T-helper 17 cell (primary cell): ENCODE measurements at places on chromosomes 1 and 21.
A peak's percentile ranks its signal among the peaks of the same experiment; 100 is the strongest.

GRCh38 chr1:23567996-23568607 is 8.8 kb upstream of the ID3 start:
- no peak for DNase-seq

GRCh38 chr1:42420121-42420520 is 35.7 kb downstream of the ZMYND12 start:
- no peak for DNase-seq

- DNase-seq, result no peak
Measured at GRCh38 chr1:53368314-53369033, 40.6 kb upstream of the LRP8 start.

DNA sequence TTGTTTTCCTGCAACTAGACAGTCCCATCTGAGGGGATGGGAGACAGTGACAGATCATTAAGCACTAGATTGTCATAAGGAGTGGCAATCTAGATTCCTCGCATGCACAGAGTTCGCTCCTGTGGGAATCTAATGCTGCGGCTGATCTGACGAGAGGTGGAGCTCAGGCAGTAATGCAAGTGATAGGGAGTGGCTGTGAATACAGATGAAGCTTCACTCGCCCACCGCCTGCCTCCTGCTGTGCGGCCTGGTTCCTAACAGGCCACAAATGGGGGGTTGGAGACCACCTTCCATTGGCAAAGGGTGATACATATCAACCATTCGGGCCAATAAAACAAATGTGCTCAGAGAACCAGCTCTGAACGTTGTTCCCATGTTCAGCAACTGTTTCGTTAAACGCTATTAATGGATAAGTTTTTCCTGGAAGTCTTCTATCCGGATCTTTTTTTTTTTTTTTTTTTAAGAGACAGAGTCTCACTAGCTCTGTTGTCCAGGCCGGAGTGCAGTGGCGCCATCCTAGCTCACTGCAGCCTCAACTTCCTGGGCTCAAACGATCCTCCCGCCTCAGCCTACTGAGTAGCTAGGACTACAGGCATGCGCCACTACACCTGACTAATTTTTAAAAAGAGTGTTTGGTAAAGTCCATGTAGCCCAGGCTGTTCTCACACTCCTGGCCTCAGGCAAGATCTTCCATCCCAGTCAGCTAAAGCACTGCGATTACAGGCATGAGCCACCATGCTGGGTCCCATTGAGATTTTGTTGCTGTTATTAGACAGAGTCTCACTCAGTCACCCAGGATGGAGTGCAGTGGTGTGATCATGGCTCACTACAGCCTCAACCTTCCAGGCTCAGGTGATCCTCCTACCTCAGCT is 8.7 kb upstream of the RSRP1 start:
- no peak for DNase-seq

DNA sequence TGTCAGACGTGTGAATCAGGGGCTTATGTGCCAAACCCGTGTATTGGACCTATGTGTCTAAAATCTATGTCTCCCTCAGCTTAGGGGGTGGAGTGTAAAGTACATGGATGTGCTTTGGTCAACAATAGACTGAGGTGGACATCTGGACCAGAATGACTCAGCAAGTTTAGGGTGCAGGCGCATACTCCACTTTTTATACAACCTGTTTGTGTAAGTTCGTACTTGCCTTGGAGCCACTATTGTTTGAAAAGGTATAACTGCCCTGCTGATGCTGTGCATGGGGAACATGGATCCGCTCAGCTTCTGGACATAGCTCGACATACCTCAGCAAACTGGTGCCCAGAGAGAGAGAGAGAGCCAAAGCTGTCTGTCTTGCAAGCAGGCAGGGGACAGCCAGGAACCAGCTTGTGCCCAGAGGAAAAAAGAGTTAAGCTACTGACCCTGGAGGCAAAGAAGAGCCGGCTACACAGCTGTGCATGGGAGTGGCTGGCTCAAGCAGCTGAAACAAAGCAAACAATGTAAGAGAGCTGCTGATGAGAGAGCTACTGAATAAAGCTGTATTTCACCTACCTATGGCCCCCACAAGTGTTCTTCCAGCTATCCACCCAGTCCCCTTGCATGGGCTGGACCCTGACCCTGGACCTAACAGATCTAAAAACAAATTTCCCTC is 41.2 kb downstream of the GJA5 start:
- DNase-seq, result no peak

DNA sequence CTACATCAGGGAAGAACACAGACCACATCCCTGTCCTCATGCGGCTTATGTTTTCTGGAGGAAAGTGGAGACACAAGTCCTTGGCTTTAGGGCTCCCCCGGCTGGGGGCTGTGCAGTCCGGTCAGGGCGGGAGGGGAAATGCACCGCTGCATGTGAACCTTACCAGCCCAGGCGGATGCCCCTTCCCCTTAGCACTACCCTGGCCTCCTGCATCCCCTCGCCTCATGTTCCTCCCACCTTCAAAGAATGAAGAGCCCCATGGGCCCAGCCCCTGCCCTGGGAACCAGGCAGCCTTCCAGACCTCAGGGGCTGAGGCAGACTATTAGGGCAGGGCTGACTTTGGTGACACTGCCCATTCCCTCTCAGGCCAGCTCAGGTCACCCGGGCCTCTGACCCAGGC is 45.5 kb downstream of the TNNT2 start:
- no peak for DNase-seq

GRCh38 chr21:26437326-26438009 is 135.6 kb downstream of the CYYR1 start:
- no peak for DNase-seq

DNA sequence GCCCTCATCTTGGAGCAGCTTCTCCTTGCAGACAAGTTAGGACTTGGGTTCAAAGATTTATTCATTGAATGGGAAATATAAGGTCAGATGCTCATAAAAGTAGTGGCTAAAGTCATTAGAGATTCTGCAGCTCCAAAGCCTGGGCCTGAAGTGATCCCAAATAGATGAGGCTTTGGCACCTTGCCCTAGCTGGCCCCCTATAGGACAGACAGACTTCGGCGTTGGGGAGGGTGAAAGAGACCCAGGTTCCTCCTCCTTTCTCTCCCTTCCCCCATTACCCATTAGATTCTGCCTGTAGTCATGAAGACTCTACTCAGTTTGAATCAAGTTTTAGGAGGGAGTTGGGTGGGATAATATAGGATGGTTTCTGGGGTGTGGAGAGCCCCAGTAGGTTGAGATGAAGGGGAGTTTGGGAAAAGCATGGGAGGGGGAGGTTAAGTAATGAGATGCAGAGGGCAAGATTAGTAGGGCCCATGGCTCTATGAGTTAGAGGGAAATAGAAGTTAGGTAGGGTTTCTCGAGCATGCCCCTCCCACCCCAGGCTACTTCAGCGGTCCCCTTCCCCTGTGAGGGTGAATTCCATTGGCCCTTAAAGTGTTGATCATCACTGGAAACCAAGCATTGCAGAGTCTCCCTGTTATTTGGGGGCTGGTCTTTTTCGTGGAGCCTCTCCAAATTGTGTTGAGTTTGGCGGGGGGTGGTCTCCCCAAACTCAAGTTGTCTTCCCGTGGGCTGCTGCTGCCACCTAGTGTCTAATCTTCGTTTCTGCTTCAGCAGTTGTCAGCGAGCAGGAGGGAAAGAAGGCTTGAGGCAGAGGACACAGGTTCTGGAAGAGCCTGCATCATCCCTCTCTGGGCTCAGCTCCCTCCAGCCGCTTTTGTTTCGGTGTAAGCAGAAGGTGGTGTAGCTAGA is 2.1 kb upstream of the AHDC1 start:
- peak; percentile 41 for DNase-seq

- DNase-seq, result no peak
Measured at GRCh38 chr1:40389322-40389803, 15.8 kb downstream of the SMAP2 start.

DNA sequence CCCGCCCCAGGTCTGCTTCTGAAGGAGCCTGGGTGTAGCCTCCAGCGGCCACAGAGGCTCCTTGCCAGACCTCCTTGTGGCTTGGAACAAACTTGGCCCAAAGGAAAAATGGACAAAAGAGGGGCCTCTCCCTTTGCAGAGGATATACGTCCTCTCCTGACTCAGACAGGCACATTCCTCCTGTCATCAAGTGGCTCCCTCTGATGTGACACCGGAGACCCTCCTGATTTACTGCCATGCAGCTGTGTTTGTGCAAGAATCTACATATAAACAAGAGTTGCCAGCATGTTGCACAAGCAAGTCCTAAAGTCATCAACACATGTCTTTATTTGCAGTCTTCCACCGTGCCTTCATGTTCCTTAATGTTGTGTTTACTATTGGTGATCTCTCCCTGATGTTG is 54.1 kb upstream of the F3 start:
- no peak for DNase-seq
